Upper lobe of left lung (tissue), 6 donors: ENCODE measurements at places on chromosomes 11 and 22. TPM values are rescaled to one million over a fixed set of nuclear protein-coding genes. Genes with fewer than 3 reads are reported as not detected.
A peak's percentile ranks its signal among the peaks of the same experiment; 100 is the strongest.

DNA sequence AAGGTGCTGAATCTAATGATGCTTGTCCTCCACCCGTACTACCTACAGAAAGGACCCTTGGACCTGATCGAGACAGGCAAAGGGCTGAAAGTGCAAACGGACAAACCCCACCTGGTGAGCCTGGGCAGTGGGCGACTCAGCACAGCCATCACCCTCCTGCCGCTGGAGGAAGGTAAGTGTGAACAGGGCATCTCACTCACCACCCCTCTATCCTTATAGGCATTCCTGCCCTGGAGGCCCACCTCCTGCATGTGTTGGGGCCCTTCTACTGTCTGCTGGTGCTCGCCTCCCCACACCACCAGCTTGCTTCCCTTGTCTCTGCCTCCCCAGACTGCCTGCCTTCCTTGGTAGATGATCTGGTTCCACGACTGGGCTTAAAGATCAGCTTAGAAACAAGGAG lies 7.1 kb downstream of the PHLDB1 start:
- no peak for DNase-seq
- H3K27ac ChIP-seq, result peak overlapping the region; percentile 95
- no peak overlapping the region for H3K4me3 ChIP-seq

The SLC22A25 gene
- total RNA-seq, result not detected

GRCh38 chr22:36986242-36986821 lies 32.9 kb downstream of the TST start:
- H3K27me3 ChIP-seq, result no peaks in the 10 kb centered on the region
- H3K4me1 ChIP-seq, result no peaks in the 10 kb centered on the region
- no peak overlapping the region for H3K4me3 ChIP-seq
- no peak for DNase-seq
- no peaks in the 10 kb centered on the region for H3K36me3 ChIP-seq

DNA sequence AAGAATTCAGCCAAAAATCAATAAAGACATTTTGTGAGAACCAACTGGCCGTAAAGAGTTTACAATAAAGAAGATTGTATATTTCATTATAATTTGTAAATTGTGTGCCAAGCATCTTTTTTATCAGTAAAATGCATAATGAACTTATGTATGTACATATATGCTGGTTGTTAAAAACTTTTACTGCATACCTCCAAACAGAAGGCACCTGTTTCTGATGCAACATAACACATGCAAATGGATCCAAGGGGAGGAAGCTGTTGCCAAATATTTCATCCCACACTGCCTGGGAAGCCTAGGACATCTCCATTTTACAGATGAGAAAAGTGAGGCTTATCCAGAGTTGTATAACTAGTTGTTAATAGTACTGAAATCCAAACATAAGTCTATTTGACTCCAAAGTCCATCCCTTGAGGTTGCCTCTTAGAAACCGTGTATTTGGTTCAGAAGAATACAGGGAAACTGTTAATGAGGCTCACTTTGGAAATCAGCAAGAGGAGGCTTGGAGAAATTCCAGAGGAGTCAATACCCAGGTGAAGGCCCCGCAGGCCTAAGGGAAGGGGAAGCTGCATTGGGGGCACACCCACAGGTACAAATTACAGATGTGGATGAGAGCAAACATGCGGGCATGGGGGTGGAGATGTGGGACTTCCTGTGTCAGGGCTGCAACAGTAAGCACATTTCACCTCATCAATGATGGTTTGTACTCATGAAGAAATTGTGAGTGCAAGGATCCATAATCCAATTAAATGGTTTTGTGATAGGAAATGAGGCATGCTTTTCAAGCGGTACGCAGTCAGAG lies 51.1 kb downstream of the RCN1 start:
- H3K27me3 ChIP-seq, result no peaks in the 10 kb centered on the region
- H3K4me1 ChIP-seq, result no peaks in the 10 kb centered on the region
- no peak for DNase-seq
- H3K36me3 ChIP-seq, result no peaks in the 10 kb centered on the region
- no peak overlapping the region for H3K27ac ChIP-seq

DNA sequence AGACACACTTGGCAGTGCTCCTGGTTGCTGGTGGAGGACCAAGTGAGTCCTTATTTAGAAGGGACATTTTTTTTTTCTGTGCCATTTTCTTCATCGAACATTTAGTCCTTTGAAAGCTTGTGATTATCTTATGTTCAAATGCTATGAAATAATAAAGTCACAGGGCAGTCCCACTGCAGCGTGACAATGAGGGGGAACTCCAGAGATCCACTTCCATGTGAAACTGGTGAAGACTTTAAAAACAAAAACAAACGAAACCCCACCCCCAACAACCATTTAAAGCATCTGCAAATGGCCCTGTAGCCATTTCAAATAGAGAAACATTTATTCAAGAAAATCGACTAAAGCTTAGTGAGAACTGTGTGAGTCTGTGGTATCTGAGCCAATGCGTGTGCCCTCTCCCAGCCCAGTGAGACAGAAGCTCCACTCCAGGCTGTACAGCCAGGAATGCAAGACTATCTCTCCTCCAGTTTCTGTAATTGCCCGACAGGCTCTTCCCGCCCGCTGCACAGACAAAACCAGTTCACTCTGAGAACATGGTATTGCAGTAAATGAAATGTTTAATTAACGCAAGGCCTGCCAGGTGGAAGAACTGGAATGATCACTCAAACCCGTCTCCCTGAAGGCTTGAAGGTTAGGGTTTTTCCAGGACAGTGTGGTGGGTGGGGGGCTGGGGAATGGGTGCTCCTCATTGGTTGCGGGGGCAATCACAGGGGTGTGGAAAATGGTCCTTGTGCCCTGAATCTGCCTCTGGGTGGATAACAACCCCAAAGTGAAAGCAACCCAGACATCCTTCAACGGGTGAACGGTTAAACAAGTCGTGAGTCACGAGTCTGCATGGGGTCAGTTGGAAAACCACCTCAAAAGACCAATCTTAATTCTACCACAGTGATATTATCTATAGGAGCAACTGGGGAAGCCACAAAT lies 8.4 kb downstream of the KRTAP5-6 start:
- H3K27me3 ChIP-seq, result no peaks in the 10 kb centered on the region
- DNase-seq, result no peak
- no peaks in the 10 kb centered on the region for H3K4me1 ChIP-seq

DNA sequence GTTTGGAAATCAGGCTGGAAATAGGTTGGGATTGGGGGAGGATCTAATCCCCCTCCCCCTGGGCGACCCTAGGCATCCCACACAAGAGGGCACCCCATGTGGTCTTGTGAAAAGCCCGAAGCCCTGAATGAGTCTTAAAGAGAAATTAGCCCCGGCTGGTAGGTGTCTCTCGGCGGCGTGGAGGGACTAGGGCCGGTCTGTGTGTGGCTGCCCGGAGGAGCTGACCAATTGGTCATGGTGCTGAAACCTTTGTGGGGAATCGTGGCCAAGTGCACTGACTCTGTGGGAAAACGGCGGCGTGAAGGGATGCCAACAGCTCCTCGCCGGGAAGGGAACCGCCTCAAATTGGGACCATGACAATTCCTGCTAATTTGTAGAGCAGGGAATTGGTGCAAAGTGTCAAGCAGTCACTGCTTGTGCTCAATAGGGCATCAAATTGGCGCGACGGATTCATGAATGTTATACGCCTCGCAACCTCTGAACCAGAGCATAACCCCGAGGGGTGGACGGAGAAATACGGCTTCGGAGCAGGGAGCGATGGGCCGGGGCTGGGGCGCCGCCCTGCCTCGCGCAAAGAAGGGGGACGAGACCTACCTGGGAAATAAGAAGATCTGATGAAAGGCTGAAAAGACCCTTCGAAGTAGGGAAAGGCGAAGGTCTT lies 1.5 kb downstream of the DBX1 start:
- no peak overlapping the region for H3K4me3 ChIP-seq
- no peaks in the 10 kb centered on the region for H3K36me3 ChIP-seq
- H3K27ac ChIP-seq, result no peak overlapping the region
- peaks cover 22% of the 10 kb centered on the region for H3K4me1 ChIP-seq
- DNase-seq, result peak; percentile 42

The SLCO2B1 gene
- 245 TPM for total RNA-seq

DNA sequence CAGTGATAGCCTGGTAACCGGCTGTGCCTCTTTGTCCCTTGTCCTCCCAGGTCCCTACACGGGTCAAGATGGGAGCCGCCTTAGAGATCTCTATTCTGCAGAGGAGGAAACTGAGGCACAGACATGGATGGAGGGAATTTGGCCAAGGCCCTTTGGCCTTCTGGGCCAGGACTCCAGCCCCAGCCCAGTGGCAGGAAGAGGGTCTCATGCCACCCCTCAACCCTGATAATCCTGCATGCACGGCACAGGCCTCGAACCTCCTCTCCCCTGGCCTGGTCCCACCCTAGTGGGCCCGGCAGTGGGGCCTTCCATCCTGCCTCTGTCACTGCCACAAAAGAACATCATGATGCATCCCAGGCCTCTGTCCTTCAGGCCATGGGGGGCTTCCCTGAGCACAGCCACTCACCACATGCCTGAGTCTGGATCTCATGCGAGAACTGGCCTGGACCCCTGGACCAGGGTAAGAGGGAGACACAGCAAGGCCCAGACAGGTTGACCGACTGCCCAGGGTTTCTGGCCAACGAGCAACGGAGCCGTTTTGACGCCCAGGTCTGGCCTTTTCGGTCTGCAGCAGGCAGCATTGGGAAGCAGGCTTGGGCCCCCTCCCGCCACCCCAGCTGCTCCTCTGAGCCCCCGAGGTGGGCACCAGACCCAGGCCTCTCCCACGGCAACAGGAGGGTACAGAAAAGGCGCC lies 6.5 kb downstream of the LINC01488 start:
- no peaks in the 10 kb centered on the region for H3K36me3 ChIP-seq
- peaks cover 28% of the 10 kb centered on the region for H3K4me1 ChIP-seq
- peak; percentile 65 for DNase-seq
- H3K27me3 ChIP-seq, result no peaks in the 10 kb centered on the region
- H3K27ac ChIP-seq, result no peak overlapping the region

The PDE2A gene
- total RNA-seq, result 4.7 TPM

The SLC29A2 gene
- 12.5 TPM for total RNA-seq

- H3K27me3 ChIP-seq, result no peaks in the 10 kb centered on the region
- DNase-seq, result peak; percentile 40
- H3K4me3 ChIP-seq, result no peak overlapping the region
- H3K4me1 ChIP-seq, result no peaks in the 10 kb centered on the region
- no peak overlapping the region for H3K27ac ChIP-seq
These were observed 28.9 kb upstream of the YAP1 start for GRCh38 chr11:102081313-102081712.

The SOX10 gene
- not detected for total RNA-seq

GRCh38 chr11:68025047-68025446 lies 5.4 kb upstream of the NDUFS8 start:
- peaks cover 55% of the 10 kb centered on the region for H3K36me3 ChIP-seq
- no peaks in the 10 kb centered on the region for H3K27me3 ChIP-seq
- no peak overlapping the region for H3K4me3 ChIP-seq
- peaks cover 5% of the 10 kb centered on the region for H3K4me1 ChIP-seq

DNA sequence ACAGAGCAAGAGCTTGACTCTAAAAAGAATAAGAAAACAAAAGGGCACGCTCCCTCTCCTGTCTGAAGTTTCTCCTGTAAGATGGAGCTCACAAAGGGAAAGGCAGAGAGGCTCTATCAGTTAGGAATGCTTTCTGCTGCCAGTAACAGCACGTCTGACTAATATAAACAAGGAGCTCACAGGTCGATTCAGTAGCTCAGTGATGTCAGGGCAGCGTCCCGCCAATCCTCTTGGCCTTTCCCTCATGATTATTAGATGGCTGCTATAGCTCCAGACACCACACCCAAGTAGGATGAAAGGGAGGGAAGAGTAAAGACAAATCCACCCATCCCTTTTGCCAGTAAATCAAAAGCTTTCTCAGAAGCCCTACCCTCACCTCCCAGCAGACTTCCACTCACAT lies 51.3 kb upstream of the HMGXB4 start:
- H3K4me1 ChIP-seq, result no peaks in the 10 kb centered on the region
- DNase-seq, result no peak
- no peak overlapping the region for H3K27ac ChIP-seq

DNA sequence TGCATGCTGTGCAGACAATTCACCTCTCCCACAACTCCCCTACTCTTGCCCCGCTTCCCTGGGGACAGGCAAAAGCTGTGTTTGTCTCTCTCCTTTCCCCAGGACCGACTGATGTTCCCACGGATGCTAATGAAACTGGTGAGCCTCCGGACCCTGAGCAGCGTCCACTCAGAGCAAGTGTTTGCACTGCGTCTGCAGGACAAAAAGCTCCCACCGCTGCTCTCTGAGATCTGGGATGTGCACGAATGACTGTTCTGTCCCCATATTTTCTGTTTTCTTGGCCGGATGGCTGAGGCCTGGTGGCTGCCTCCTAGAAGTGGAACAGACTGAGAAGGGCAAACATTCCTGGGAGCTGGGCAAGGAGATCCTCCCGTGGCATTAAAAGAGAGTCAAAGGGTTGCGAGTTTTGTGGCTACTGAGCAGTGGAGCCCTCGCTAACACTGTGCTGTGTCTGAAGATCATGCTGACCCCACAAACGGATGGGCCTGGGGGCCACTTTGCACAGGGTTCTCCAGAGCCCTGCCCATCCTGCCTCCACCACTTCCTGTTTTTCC lies 1.4 kb upstream of the MADD start:
- H3K4me3 ChIP-seq, result peak overlapping the region; percentile 92
- H3K4me1 ChIP-seq, result peaks cover 41% of the 10 kb centered on the region
- H3K36me3 ChIP-seq, result no peaks in the 10 kb centered on the region
- H3K27me3 ChIP-seq, result no peaks in the 10 kb centered on the region
- DNase-seq, result no peak

DNA sequence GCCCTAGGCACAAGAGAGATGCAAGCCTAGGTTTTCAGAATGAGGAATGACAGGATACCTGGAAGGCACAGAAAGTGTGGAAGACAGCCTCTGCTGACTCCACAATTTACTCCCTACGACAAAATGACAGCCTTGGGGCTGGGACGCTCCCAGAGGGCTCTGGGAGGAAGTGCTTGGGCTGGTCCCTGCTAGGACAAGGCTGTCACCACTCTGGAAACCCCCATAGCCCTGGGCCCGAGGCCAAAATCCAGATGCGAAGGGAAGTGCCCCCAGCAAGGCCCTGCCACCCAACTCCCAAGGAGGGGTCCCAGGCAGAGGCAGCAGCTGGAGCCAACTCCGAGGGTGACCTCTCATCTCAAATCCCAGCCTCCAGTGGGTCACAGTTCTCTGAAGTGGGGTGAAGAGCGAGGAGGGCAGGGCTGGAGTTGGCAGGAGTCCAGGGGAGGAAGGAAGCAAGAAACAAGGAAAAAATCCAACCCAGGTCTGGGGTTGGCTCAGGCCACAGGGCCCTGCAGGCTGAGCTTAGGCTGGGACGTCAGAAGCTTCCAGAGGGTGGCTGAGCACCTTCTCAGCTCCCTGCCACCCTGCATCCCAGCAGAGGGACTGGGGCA lies 6.3 kb upstream of the CDC42EP2 start:
- no peaks in the 10 kb centered on the region for H3K36me3 ChIP-seq
- no peaks in the 10 kb centered on the region for H3K27me3 ChIP-seq
- peaks cover 52% of the 10 kb centered on the region for H3K4me1 ChIP-seq
- H3K27ac ChIP-seq, result peak overlapping the region; percentile 75

The PDGFD gene
- total RNA-seq, result 2.7 TPM

The OR52N4 gene
- total RNA-seq, result 0.54 TPM

GRCh38 chr22:31055635-31056159 lies 25.4 kb upstream of the SMTN start:
- peaks cover 11% of the 10 kb centered on the region for H3K4me1 ChIP-seq
- peak overlapping the region; percentile 67 for H3K27ac ChIP-seq
- no peaks in the 10 kb centered on the region for H3K27me3 ChIP-seq
- peak; percentile 94 for DNase-seq
- no peaks in the 10 kb centered on the region for H3K36me3 ChIP-seq
